ENCODE measurements at places on chromosomes 5 and 9. TPM values are rescaled to one million over a fixed set of nuclear protein-coding genes. Genes with fewer than 3 reads are reported as not detected.
A peak's percentile ranks its signal among the peaks of the same experiment; 100 is the strongest.

IL9 gene
- not detected for total RNA-seq

- H3K4me1 ChIP-seq: no peaks in the 10 kb centered on the region
- H3K36me3 ChIP-seq: no peaks in the 10 kb centered on the region
- no peaks in the 10 kb centered on the region for H3K27me3 ChIP-seq
- no peak for DNase-seq
These were observed 121.7 kb downstream of the FOCAD start for GRCh38 chr9:20805766-20806165.

- no peaks in the 10 kb centered on the region for H3K36me3 ChIP-seq
- H3K4me1 ChIP-seq: no peaks in the 10 kb centered on the region
- H3K27me3 ChIP-seq: no peaks in the 10 kb centered on the region
- DNase-seq: no peak
These were observed 705.6 kb downstream of the SEMA5A start for GRCh38 chr5:8840237-8840636.

DNA sequence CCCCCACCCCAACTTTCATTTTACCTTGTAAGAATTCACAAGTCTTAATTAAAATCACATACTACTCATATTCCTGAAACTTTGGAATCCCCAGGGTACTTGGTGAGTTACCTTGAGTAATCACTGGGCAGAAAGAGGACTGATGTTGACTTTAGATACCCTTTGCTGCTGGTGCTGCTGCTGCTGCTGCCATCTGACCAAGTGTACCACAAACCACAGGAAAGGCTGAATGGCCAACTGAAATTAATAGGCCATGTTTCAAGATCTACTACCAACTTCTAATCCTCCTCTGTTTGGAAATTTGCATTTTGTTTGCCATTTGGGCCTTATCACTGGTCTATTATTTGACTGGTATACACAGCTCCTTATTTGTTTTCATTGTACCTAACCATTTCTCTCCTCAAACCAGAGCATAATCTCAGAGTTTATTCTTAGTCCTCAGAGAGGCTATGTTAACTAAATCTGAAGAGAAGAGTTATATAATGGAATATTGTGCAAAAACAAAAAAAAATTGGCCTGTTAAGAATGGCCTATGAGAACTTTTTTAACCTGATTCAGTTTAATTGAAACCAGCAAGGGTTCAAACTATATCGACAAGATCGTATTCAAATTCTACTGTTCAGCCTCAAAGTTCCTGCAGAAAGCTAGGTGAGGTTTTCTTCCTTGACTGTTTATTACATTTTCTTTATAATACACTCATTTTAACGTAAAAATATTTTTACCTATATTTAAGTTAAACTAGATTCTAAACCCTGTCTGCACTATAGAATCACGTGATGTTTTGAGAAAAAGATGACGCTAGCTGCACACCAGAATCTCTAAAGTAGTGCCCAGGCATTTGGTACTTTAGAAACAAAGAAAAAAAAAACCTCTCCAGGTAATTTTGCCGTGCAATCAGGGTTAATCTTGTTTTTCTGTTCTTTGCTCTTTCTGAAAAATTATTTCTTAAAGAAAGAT is 13.1 kb downstream of the SELENOP start:
- H3K4me3 ChIP-seq: no peak overlapping the region
- no peaks in the 10 kb centered on the region for H3K4me1 ChIP-seq
- no peak overlapping the region for H3K27ac ChIP-seq
- no peak for DNase-seq

SLF1 gene
- 2.7 TPM for total RNA-seq

KCNMB1 gene
- 20.1 TPM for total RNA-seq

- no peak for DNase-seq
- no peaks in the 10 kb centered on the region for H3K36me3 ChIP-seq
- H3K27ac ChIP-seq: no peak overlapping the region
- no peak overlapping the region for H3K4me3 ChIP-seq
These were observed 51.3 kb downstream of the ARL15 start for GRCh38 chr5:54259090-54259489.

ZNF483 gene
- 17.8 TPM for total RNA-seq

DNA sequence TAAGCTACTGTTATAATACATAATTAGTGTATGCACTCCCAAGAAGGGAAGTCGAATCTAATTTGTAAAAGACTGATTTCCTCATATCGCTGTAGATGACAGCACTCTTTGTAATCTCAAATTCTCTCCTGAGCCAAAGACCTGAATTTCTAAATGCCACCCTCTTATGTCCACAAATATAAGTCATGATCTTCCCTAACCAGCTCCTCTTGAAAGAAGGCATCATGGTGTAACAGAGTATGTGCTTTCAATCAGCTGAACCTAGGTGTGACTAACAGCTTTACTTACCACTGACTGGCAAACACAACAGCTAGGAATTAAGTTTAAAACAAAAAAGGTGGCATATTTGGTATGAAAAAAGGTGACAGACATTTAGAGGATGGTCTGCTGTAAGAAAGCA is 34.0 kb upstream of the CTNNAL1 start:
- H3K4me3 ChIP-seq: no peak overlapping the region
- no peaks in the 10 kb centered on the region for H3K27me3 ChIP-seq
- no peak for DNase-seq
- peaks cover 44% of the 10 kb centered on the region for H3K36me3 ChIP-seq
- H3K27ac ChIP-seq: no peak overlapping the region

DNA sequence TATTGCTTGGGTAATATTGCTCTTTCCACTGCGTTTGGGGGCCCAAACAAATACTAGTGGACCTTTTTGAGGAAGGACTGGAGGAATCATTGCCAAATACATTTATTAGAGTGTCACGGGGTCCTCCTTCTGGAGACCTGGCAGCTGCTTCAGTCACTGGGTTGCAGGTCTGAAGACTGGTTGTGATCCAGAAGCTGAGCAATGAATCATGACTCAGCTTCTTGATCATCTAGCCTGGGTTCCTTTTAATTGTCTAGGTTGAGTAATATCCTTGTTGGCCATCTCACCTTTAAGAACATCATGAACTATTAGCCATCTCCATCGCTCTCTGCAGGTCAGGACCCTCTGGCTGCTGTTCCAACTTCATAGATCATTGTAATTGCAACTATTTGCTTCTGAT is 15.4 kb upstream of the UBAP1 start:
- no peaks in the 10 kb centered on the region for H3K4me1 ChIP-seq
- no peaks in the 10 kb centered on the region for H3K36me3 ChIP-seq
- H3K27me3 ChIP-seq: no peaks in the 10 kb centered on the region

GRCh38 chr9:94801681-94802080 is 75.2 kb downstream of the AOPEP start:
- DNase-seq: no peak
- H3K36me3 ChIP-seq: no peaks in the 10 kb centered on the region
- H3K4me3 ChIP-seq: peak overlapping the region; percentile 51
- no peaks in the 10 kb centered on the region for H3K27me3 ChIP-seq

DNA sequence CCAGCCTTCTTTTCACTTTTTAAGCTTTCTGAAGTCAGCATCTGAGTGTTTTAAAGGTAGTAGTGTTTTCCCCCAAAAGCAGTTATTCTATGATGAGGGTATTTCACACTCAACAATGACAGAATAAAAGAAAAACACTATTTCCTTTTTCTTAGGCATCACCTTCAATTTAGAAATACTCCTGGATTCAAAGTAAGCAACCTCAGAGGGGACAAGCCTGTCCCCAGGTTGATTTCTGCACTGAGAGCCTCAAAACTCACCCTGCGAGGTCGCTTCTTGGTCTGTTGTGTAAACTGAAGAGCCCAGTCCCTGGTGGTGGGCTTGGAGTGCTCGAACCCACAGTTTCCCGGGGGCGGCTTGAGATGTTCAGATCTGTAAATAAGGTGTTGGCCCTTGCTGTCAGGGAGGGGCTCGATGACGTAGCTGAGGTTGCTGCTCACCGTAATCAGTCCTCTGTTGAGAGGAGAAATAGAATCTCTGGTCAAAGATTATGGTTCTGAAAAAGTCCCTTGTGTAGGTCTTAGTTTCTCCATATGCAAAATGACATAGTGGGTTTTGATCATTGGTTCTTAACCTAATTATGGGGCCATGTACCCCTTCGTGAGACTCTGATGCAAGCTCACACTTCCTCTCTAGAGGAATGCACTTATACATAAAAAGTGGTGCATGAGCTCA is 55.9 kb downstream of the ADAM19 start:
- no peaks in the 10 kb centered on the region for H3K27me3 ChIP-seq
- no peak for DNase-seq
- H3K4me3 ChIP-seq: no peak overlapping the region

DNA sequence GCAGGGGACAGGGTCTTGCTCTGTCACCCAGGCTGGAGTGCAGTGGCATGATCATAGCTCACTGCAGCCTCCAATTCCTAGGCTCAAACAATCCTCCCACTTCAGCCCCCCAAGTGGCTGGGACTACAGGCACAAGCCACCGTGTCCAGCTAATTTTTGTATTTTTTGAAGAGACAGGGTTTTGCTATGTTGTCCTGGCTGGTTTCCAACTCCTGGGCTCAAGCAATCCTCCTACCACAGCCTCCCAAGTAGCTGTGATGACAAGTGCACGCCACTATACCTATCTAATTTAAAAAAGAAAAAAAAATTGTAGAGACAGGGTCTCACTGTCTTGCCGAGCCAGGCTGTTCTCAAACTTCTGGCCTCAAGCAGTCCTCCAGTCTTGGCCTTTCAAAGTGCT is 31.6 kb upstream of the LECT2 start:
- no peak for DNase-seq
- peaks cover 21% of the 10 kb centered on the region for H3K4me1 ChIP-seq
- peak overlapping the region; percentile 39 for H3K4me3 ChIP-seq

- no peaks in the 10 kb centered on the region for H3K27me3 ChIP-seq
- H3K27ac ChIP-seq: no peak overlapping the region
- H3K36me3 ChIP-seq: no peaks in the 10 kb centered on the region
- DNase-seq: no peak
- no peaks in the 10 kb centered on the region for H3K4me1 ChIP-seq
- H3K4me3 ChIP-seq: no peak overlapping the region
These were observed 124.1 kb downstream of the PRDM9 start for GRCh38 chr5:23631302-23632045.

ANAPC2 gene
- total RNA-seq: 43.0 TPM

DNA sequence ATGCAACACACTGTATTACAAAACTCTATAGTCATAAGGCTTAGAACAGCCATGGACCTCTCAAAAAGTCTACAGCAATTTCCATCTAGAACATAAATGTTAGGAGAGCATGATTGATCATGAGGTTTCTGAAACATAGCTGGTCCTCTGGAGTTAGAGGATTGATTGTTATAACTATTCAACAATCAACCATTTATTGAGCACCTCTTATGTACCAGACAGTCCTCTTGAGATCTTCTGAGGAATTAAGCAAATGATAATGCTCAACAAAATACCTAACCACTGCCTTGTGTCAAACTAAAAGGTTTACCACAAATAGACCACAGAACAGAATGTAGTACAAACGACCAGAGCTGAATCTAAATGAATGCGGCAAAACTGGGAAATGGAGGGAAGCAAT is 3.4 kb upstream of the AGTPBP1 start:
- no peak overlapping the region for H3K27ac ChIP-seq
- H3K27me3 ChIP-seq: no peaks in the 10 kb centered on the region
- DNase-seq: no peak

- no peak within 1 kb of the TSS for H3K27ac ChIP-seq
- peaks cover 17% of the 10 kb centered on the region for H3K4me1 ChIP-seq
- no peaks in the 10 kb centered on the region for H3K36me3 ChIP-seq
- no peak for DNase-seq
- peak within 1 kb of the TSS; percentile 67 for H3K4me3 ChIP-seq
- H3K27me3 ChIP-seq: peaks cover 8% of the 10 kb centered on the region
These were observed at the start of gene PRRT1B for GRCh38 chr9:131545003-131545785. PRRT1B (plus strand) TSS chr9:131545523; CDS start chr9:131545616, 93 bp downstream.

FIBCD1 gene
- not detected for total RNA-seq

- no peak overlapping the region for H3K4me3 ChIP-seq
- no peaks in the 10 kb centered on the region for H3K27me3 ChIP-seq
- no peaks in the 10 kb centered on the region for H3K36me3 ChIP-seq
These were observed 45.7 kb downstream of the SNX18 start for GRCh38 chr5:54563083-54563761.

- no peaks in the 10 kb centered on the region for H3K36me3 ChIP-seq
- no peak overlapping the region for H3K27ac ChIP-seq
These were observed 1.2 kb upstream of the F12 start for GRCh38 chr5:177410575-177410974.

COL5A1 gene
- total RNA-seq: 127 TPM

PTGER4 gene
- 13.8 TPM for total RNA-seq

SLC34A3 gene
- 0.54 TPM for total RNA-seq

LRRC19 gene
- not detected for total RNA-seq

- no peak overlapping the region for H3K4me3 ChIP-seq
- no peaks in the 10 kb centered on the region for H3K27me3 ChIP-seq
- no peaks in the 10 kb centered on the region for H3K36me3 ChIP-seq
- no peak for DNase-seq
- H3K4me1 ChIP-seq: peaks cover 32% of the 10 kb centered on the region
- no peak overlapping the region for H3K27ac ChIP-seq
These were observed 63.9 kb downstream of the KIAA1958 start for GRCh38 chr9:112550531-112550930.

DNA sequence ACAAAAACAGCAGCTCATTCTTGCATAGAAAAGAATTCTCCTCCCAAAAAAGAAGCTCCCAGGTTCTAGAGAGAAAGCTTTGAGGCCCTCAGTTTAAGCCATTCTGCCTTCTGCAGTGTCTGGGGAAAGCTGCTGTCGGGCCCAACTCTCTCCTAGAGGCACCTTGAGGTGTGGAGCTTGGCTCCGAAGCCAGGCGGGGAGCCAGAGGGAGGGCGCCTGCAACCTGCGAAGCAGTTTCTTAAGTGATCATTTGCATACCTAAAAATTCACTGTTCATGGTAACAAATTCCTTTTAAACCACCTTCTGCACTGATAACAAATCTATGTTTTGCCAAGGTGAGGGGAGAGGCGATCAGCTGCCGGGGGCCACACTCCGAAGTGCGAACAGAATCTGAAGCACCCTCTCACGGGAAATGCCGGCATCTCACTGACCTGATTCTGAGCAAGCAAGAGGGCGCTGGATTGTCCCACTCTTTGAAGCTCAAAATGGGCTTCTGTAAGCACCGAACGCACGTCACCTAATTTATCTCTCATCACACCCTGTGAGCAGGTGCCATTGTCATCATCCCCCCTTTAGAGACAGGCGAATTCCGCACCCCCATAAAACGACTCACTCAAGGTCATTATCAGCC is 86.1 kb downstream of the GTF3C4 start:
- no peaks in the 10 kb centered on the region for H3K27me3 ChIP-seq
- no peaks in the 10 kb centered on the region for H3K36me3 ChIP-seq
- H3K4me3 ChIP-seq: no peak overlapping the region
- no peak overlapping the region for H3K27ac ChIP-seq

DNA sequence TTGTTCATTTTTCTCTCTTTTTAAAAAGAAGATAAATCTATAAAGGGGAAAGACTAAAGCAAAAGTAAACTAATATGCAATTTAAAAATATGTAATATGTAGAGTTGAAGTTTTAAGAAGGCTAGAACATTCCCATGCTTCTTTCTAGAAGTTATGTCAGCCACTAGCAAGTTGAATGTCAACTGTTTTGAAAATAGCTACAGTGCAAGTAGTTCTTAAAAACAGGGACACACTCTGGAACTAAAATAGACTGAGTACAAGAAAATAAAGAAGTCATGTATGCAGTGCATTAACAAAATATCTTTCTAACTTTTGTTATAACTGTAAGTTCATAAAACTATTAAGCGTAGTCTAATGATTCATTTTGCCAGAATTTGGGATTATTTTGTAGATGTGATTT is 7.9 kb downstream of the TMEM38B start:
- no peak for DNase-seq
- H3K4me1 ChIP-seq: no peaks in the 10 kb centered on the region
- H3K4me3 ChIP-seq: no peak overlapping the region
- H3K27ac ChIP-seq: no peak overlapping the region
- peaks cover 4% of the 10 kb centered on the region for H3K36me3 ChIP-seq
- no peaks in the 10 kb centered on the region for H3K27me3 ChIP-seq
